ENCODE measurements at places on chromosomes 7 and 10.
A peak's percentile ranks its signal among the peaks of the same experiment; 100 is the strongest.

DNA sequence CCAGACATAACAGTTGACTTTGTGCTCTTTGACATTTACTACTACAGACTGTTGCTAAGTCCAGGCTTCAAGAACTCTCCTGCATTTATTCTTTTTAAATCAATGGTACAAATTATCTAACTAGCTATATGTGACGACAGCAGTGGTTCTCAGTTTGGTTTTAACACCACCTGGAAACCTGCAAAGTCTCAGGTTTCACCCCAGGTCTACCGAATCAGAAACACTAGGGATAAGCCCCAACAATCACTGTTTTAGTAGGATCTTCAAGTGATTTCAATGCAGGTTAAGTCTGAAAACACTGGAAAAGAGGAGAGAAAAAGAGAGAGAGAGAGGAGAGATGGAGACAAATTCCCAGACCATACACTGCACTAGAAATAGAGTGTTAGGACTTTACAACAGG is 519.0 kb downstream of the PCDH15 start:
- DNase-seq, result no peak

DNA sequence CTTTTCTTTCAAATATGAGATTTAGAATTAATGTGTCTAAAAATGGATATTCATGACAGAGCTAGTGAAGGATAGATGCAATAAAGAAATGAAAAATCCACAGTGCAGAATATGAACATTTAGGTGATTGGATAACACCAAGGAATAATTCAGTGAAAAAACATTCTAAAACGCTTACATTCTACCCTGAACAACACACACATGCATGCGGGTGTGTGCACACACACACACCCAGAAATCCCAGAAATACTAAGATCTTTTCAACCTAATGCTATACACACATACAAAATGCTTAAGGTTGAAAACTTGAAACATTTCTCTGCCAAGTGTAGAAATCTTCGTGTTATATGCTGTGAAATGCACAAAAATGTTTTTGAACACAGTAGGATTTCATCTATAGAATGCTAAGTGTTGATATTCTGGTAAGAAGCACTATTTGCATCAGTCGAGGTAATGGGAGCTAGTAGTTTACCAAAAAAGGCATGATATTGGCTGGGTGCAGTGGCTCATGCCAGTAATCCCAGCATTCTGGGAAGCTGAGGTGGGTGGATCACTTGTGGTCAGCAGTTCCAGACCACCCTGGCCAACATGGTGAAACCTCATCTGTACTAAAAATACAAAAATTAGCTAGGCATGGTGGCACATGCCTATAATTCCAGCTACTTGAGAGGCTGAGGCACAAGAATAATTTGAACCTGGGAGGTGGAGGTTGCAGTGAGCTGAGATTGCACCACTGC is 600.6 kb downstream of the PHTF2 start:
- no peak for DNase-seq

DNA sequence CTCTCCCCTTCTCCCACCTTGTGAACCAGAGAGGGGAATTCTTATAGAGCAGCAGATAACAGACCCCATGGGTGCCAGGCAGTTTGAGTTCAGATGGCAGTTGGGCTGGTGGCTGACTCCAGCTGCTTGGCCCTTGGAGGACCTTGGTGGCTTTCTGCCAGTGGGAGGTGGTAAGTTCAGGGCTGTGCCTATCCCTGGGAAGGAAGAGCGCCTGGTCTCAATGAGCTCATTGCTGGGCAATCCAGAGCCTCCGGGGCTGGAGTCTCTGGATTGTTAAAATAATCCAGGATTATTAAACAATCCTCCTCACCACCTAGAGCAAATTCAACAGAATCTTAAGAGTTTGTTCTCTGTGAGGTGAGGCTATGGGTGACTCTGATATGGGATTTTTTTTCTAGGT is 105.2 kb downstream of the FANK1 start:
- DNase-seq, result no peak

- DNase-seq, result no peak
These were observed 15.6 kb downstream of the ATXN7L1 start for GRCh38 chr7:105860793-105861192.

- peak; percentile 78 for DNase-seq
These were observed 2.1 kb upstream of the ADD3 start for GRCh38 chr10:110005719-110006118.

DNA sequence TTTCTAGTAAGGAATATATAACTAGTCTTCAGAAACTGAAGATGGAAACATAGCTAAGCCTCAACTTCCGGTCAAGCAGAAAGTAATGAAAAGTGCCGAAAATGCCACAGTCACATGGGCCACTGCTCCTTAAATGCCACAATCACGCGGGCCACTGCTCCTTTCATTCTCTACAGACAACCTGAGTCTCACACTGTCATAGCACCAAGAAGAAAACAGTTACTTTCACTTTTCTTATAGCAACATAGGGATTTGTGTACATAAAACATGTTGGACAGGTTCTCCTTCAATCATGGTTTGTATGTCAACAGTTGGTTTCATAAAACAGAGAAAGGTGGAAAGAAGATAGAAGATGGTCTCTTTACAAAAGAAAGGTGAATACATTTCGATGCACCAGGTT is 48.6 kb upstream of the NOBOX start:
- no peak for DNase-seq

GRCh38 chr7:155204744-155205367 is 92.8 kb upstream of the INSIG1 start:
- no peak for DNase-seq

GRCh38 chr10:11205030-11205772 is 187.5 kb downstream of the CELF2 start:
- DNase-seq, result no peak

DNA sequence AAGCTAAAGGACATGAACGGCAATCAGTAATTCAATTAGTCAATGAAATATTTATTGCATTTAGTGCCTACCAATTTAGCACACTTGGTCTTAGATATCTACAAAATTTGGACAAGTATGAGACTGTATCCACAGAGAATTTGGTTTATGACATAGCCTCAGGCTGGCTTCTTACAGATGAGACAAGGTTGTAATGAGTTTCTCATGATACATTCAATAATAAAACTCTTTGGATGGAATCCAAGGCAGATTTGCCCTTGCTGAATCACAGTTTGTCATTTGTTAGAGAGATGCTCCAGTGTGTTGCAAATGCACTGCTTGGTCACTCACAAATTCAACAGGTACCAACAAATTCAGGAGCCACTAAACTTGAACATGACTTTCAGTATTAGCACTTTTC is 162.5 kb downstream of the GPR37 start:
- DNase-seq, result no peak

DNA sequence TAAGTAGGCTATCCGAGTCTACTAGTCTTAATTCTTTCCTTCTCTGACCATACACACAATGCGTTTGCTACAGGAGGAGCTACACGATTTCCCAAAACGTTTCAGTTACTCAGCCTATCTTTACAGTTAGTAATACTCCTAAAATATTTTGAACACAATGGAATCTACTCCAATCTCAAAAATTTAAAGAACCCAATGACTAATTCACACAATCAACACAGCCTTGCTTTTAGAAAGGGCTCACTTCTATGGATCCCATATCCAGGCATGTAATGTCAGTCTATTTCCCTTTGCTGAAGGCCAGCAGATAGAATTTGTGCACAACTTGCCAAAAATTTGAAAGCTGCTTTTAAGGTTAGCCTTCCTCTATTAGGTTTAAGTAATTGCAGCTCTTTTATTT is 107.2 kb downstream of the VPS41 start:
- DNase-seq, result no peak

GRCh38 chr10:94180576-94180975 is 182.2 kb downstream of the NOC3L start:
- DNase-seq, result no peak

DNA sequence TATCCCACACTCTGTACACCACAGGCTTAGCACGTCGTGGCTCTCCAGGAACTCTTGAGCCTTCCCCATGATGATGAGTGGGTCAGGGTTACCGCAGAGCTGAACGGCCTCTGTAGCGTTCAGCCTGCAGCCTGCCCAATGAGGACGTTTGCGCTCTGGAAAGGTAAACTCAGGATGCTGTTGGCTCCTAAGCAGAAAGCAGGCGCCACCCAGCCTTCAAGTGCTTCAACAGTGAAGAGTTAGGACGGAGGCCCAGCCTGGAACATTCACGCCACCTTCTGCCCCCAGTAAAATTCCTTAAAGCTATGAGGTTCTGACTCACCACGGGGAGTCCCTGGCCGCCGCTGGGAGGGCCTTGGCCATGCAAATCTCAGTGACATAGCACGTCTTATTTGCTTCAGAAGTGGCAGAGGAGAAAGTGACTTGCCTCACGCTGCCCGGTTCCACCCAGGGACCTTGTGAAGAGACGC is 161.5 kb upstream of the SH2B2 start:
- peak; percentile 59 for DNase-seq

- DNase-seq, result peak; percentile 36
These were observed 3.9 kb downstream of the COG5 start for GRCh38 chr7:107559864-107560263.

- no peak for DNase-seq
These were observed 19.4 kb downstream of the STMP1 start for GRCh38 chr7:135681762-135682161.

DNA sequence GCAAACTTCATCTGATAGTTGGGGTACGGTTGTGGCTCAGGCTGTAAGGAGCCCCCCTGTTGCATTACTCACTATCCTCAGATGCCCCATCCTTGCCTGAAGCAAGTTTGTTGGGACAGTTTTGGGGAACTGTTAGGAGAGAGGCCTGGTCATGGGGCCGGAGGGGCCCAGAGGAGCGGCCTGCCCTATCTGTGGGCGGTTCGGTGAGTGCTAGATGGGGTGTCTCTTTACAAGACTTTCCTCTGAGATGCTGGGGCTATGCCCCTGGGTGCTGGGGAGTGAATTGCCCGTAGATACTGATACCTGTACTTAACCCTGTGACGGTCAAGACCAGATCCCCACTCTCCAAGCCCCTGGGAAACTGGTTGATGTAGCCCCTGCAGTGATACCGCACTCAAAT is 12.4 kb downstream of the CUX1 start:
- DNase-seq, result no peak

DNA sequence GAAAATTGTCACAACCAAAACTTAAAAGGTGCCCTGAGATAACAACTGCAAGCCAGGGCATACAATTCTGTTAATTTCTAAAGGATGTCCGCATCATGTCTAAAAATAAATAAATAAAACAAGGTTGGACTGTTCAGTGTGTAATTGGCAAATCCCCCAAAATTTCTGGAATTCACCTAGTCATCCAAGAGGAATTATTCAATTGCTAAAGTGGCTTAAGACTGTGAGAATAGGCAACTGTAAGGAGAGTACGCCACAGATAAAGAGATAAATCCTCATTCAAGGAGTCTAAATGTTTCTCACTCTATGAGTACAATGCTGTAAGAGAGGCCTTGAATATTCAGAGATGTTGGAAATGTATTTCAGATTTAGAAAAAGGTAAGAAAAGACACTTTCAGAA is 37.2 kb downstream of the PIK3AP1 start:
- DNase-seq, result no peak

GRCh38 chr7:2709553-2710285 is 21.7 kb downstream of the AMZ1 start:
- no peak for DNase-seq

DNA sequence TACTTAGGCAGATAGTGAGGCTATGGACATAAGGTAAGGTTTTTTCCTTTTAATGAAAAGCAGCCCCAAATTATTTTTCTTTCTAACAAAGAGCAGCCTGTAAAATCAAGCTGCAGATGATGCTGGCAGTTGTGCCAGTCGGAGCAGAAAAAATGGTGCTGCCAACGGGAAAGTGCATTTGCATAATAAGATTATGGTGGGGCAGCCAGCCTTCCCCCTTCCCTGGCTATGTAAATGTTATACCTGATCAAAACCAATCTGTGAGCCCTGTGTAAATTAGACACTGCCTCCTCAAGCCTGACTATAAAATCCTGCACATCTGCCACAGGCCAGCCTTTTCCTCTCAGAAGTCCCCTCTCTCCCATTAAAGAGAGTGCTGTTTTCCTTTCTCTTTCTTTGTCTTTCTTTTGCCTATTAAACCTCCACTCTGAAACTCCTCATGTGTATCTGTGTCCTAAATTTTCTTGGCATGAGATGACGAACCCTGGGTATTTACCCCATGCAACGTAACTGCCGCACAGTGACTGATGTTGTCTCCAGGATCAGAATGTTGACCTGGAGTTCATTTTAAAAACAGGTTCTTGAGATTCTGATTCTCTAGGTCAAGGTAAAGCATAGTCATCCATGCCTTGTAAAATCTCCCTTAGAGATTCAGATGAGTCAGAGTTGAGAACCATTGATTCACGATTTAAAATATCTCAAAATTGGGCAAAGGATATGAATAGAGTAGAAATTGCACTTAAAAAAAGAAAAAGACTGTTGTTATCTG is 167.3 kb upstream of the C1GALT1 start:
- DNase-seq, result no peak

DNA sequence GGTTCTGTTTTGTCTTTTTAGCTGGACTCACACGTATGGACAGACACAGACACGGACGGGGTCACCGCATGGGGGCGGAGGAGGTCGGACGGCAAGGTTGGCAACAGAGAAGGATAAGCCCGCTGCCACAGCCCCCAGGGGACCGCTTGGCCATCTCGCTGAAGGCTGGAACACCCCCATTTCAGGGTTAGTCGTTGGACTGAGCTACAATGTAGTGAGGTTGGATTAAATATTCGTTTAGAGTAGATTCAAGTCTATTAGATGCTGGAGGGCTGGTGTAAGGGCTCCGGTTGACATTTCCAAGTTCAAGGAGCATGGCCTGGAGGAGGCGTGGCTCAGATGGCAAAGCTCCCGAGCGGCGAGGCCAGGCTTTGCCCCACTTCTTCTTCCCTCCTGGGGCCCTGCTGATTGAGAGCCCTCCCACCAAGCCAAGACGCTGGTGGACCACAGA is 35.2 kb downstream of the PPIF start:
- no peak for DNase-seq

- no peak for DNase-seq
These were observed 91.0 kb downstream of the ZMIZ1 start for GRCh38 chr10:79159785-79160184.

GRCh38 chr7:29039821-29040578 is 81.9 kb upstream of the TRIL start:
- DNase-seq, result no peak

- DNase-seq, result peak; percentile 38
These were observed 691.5 kb upstream of the LRRN3 start for GRCh38 chr7:110399421-110399820.

DNA sequence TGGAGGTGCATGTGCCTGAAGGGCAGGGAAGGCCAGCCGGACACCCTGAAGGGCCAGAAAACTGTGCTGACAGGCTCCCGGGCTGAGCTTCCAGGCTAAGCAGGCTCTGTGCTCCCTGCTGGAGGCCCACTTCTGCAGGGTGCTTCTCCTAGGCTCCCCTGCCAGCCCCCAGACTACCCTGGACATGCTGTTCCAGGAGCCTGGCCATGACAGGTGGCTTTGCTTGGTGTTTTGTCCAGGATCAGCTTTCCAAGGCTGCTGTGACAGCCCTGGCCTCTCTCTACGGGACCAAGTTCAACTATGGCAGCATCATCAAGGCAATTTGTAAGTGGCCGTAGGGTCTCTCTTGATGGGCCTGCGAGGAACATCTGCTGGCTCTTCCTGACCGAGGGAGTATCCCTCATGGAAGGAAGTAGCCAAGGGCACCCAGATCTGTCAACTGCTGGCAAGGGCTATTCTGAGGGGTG is 5.3 kb downstream of the CPA1 start:
- no peak for DNase-seq

GRCh38 chr7:101586906-101587677 is 42.0 kb downstream of the MYL10 start:
- DNase-seq, result no peak
